ENCODE measurements at places on chromosomes 4 and X.

- DNase-seq, result no peak
Observed at GRCh38 chr4:101415962-101416361, 68.6 kb upstream of the PPP3CA start.

DNA sequence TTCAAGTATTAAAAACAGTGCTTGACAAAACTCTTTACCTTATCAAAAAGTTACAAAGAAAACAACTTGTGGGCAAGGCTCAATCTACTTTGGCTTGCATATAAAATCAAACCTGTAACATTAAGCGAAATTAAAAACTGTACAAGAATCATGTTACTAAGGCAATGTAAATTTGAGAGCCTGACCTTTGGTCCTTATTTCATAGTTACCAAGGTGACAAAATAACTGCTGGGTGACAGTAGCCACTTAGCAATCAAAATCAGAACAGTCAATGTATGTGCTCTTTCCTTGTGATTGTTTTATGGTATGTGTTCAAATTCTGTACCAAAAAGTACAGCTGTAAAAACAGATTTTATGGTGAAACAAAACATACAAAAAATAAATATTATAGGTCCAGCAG lies 204.0 kb downstream of the RASL11B start:
- no peak for DNase-seq

DNA sequence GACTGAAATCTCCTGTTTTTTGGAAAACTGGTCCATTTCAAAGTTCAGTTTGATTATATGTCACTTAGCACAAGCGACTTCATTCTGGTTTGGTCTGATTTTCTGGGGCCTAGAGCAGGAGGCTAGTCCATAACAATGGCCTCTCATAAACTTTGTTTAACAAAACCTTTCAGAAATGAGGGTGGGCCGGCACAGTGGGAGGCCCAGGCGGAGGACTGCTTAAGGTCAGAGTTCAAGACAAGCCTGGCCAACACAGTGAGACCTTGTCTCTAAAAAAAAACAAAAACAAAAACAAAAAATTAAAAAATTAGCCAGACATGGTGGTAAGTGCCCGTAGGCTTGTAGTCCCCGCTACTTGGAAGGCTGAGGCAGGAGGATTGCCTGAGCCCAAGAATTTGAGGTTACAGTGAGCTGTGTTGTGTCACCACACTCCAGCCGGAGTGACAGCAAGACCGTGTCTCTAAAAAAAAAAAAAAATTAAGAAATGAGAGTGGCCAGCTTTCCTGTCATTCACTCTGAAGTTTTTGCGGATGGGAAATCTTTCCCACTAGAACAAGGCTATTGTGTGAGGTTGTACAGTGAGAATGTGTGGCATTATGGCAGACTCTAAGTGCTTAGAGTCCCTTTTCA lies 1.2 kb upstream of the PLAC8 start:
- DNase-seq, result no peak

DNA sequence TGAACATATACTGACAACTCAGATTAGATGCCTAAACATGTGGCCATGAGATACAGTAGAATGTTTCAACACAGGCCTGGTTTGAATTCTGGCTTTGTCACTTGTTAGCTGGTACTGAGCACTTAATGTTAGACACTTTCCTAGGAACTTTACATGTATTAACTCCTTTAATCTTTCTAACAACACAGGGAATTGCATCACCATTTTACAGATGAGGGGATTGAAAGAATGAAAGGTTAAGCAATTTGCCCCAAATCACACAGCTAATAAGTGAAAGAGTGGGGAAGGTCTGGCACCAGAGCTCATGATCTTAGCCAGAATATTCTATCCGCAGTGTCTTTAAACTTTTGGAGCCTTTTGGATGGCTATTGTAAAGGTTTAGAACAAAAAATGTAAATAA lies 95.9 kb downstream of the NYX start:
- no peak for DNase-seq

DNA sequence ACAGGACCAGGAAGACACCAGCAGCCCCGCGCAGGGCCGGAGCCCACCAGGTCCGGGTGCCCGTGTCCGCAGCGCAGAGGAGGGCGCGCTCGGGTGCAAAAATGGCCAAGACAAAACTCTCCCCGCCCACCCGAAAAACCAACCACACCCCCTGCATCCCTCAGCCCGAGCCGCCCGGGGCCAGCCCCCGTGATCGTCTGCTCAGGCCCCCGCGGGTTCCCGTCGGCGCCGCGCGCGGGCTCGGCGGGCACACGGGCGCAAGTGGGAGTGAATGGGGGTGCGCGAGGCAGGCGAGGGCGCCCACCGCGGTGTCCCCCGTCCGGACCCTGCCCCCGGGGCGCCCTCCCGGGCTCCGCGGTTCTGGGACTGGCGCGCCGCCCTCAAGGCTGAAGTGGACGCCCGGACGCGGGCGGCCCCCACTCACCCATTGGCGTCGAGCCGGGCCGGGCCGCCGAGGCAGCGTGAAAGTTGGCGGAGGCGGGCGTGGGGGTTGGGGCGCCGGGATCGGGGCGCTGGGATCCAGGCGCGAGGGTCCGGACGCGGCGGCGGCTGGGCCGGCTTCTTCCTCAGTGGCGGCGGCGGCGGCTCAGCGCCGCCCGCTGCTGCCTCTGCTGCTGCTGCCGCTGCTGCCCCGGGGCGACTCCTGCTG lies 393 bp downstream of the SH3KBP1 start:
- no peak for DNase-seq

- DNase-seq, result no peak
Observed at GRCh38 chr4:84381759-84382158, 117.3 kb downstream of the NKX6-1 start.

GRCh38 chr4:102430461-102430910 lies 70.7 kb upstream of the NFKB1 start:
- DNase-seq, result no peak

DNA sequence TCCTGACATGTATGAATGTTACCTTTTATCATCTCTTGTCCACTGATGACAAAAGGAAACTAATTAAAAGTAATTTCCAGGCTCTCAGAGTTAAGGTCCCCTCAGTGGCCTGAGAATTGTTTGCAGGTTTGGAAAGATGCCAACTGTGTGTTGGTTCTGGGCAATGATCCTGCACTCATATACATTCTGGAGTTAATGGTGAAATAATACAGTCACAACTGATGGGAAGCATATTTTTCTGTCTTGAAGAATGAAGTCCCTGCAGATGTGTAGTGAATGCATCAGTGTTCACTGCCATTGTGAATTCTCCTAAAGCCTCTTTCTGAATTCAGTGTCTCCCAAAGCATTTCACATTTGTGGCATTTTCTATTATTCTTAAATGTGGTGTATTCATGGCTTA lies 238.1 kb upstream of the PPP1R2C start:
- DNase-seq, result no peak
